D721Med (cell line): ENCODE measurements at places on chromosomes 5 and 9.
A peak's percentile ranks its signal among the peaks of the same experiment; 100 is the strongest.

GRCh38 chr5:143442385-143442784 lies 38.9 kb upstream of the NR3C1 start:
- DNase-seq, result no peak

GRCh38 chr5:131751506-131751905 lies 45.3 kb downstream of the FNIP1 start:
- no peak for DNase-seq

- DNase-seq, result no peak
Measured at GRCh38 chr9:71734950-71735349, 33.4 kb downstream of the CEMIP2 start.

GRCh38 chr5:101678481-101679193 lies 617.4 kb downstream of the SLCO4C1 start:
- DNase-seq, result no peak

DNA sequence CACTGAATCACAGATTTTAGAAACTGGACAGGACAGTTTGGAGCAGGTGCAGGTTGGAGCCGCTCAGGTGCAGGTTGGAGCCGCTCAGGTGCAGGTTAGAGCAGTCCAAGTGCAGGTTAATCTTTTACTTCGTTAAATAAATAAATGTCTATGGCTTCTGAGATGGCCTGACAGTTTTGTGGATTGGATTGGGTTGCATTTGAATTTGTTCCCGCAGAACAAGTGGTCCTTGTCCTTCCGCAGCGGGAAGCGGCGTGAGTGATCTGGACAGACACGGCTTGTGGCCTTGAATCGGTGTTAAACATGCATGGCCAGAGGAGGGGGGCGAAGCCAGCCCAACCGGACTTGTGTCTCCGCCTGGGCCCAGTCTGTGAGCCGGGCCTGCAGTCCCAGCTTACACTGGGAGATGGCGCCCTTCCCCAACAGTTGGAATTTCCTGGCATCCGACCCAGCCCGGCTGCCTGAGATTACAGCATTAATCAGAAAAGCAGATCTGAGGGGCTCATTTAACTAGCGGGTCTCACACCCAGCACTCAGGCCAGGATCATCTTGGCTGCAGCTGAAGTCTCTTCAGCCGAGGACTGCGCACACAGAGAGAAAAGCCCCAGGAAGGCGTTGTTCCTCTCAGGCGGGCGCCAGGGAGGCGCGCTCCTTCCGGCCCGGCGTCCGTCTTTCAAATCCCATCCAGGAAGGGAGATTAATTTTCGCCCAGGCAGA lies 1.5 kb upstream of the OLFM1 start:
- peak; percentile 71 for DNase-seq

DNA sequence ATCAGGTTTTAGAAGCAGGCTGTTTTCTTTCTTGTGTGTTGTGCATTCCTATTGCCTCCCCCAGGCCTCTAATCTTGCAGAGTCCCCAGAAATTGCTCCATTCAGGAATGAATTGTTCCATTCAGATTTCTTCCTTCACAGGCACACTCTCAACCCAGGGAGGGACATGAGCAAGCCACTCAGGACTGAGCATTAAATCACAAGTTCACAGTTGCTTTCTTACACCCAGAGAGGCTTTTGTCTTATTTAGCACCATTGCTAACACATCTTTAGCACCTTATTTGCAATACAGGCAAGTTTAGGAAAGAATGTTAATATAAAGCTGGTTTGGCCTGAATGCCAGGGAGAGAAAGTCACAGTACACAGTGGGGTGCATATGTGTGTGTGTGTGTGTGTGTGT lies 221.4 kb downstream of the RAB3C start:
- DNase-seq, result no peak

DNA sequence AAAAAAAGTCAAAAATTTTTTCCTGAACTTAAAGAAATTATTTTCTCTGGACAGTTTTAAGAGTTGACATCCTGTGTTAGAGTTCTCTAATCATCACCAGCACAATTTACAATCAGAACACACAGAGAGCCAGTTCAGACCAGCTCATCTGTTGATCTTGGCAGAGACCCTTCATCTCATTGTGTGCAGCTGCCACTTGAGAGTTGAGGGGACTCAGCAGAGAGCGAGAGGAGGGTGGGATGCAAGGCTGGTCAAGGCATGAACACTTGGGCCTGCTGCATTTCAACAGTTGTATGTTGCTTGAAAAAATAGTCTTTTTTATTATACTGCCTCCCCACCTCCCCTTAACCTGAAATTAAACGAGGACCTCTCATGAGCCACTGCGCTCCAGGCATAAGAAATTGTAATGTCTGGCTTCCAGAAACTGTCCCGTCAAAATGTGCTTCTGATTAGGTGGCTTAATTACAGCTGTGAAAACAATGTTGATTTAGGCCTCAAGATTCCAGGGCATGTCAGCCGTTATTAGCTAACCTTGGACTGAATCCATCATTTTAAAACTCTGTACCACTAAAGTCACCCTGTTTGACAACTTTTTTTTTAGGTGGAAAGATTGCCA lies 383.6 kb downstream of the CCDC171 start:
- no peak for DNase-seq

DNA sequence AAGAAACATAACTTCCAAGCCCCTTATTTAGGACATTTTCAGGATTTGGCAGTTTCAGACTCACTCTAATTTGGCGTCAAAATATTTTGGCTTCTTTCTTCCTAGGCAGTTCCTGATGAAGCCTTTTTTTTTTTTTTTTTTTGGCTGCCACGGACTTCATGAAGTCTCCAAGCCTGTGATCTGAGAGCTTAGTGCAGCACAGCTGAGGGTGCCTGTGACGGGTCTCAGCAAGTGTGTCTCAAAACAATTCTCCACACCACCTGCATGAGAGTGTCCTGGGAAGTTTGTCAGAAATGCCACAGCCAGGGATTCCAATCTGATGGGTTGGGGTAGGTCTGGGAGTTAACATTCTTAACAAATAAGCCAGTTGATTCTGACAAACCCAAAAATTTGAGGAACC lies 6.0 kb upstream of the ESM1 start:
- DNase-seq, result no peak

DNA sequence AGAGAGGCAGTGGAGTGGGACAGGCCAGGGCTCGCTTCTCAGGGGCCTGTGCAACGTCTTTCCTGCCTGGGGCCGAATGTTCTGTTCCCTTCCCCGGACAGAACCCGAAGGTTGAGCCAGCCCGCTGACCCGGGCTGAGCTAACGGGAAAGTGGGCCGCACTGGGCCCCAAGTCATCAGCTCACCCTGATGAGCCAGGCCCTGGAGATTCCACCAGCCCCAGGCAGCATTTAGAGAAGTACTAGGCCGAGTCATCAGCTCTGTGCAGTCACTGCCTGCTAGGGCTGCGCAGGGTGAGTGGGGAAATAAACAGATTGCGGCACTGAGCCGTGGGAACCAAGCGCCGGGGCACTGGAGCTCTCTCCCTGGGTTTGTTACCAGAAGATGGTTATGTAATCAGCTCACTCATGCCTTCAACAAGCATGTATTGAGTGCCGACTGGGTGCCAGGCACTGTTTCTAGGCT lies 29.1 kb upstream of the DUSP1 start:
- no peak for DNase-seq

- no peak for DNase-seq
Measured at GRCh38 chr5:102789469-102789868, 34.4 kb downstream of the PAM start.

DNA sequence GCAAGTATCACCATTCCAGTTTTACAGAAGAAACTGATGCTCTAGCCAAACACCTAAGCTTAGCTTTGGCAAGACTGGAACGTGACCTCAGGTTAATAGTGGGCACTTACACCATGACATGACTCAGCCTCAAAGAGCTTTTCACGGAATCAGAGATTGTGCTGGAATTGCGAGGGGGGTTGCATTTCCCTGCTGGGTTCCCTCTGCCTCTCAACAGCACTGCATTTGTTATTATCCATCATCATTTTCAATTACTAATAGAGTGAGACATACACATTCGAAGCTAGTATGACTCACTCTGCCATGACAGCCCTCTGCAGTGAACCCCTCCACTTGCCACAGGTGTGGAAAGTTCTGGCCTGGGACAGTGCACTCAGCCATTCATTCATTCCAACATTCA lies 8.0 kb downstream of the SPOCK1 start:
- DNase-seq, result no peak

GRCh38 chr5:140627972-140628371 lies 5.0 kb downstream of the CD14 start:
- no peak for DNase-seq

DNA sequence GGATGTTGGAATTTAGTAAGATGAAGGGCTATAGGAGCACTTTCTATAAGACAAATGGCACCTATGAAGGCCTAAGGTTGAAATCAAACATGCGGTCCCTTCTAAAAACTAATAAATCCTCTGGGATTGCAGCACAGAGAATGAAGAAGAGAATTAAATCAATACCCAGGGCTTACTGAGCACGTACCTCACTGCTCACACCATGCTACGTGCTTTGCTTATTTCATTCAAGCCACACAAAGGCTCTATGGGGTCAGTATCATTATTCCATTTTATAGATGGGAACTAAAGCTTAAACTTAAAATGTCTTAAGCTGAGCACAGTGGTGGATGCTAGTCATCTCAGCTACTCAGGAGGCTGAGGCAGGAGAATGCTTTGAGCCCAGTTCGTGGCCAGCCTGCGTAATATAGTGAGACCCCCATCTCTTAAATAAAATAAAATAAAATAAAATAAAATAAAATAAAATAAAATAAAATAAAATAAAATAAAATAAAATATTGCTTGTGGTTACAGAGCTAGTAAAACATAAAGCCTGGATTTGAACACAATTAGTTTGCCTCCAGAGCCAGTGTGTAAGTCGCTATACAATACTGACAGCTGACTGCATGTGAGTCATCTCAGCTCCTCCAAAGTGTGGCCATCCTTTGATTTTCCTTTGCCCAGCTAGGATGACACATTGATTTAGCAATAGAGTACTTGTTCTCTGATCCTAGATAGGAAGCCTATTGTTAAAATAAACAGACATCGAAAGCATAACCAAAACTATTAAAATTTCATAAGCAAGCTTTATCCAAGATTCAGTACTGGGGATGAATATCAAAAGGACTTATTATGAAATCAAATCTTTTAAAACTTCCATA lies 20.9 kb upstream of the DPYSL3 start:
- no peak for DNase-seq

DNA sequence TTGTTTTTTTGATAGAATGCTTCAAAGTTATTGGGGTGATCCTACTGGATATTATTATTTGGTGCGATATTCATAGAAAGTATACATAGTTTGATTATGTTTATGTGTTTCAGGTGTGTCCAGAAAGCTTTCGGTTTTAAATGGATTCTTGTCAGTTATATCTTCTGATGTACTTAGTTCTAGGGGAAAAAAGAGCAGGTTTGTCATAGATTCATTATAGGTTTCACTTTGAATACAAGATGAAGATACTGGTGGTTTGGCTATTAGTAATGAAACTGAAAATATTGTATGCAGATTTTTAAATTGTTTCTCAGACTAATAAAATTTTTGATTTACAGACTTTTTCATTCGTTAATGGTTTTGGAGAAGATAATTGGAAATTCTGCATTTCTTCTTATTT lies 98.9 kb downstream of the MAN2A1 start:
- DNase-seq, result no peak

GRCh38 chr5:72541501-72542225 lies 34.5 kb upstream of the ZNF366 start:
- no peak for DNase-seq

- DNase-seq, result no peak
Measured at GRCh38 chr9:130977811-130978221, 31.2 kb upstream of the LAMC3 start.

DNA sequence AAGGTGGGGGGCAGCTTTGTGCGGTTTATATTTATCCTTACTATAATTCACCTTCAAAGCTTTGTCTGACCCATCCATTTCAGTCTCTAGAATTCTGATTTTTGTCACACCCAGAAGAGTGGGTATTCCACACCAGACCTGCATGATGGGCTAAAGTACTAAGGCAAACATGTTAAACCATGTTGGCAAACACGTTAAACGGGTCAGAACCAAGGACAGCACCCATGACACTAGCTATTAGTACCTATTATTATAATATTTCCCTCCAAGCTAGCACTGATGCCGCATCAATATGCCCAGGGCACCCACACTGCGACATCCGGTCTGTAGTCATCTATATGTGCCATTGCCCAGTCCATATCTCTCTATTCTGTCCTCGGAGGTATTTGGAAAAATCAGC lies 104.7 kb downstream of the FBXW11 start:
- no peak for DNase-seq

DNA sequence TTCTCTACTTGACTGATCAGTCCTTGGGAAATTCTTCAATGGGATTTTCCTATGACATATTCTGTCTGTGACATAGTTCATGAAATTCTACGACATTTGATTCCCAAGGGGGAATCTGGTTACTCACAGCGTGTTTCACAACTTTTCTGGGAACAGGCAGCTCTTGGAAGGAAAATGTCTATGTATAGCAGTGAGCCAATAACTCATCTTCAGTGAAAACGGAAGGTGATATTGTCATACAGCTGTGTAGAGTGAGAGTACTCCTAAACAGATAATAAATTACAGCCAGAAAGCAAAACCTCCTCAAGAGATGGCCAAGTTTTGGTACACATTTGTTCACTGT lies 91.4 kb downstream of the C9orf152 start:
- no peak for DNase-seq

GRCh38 chr5:18216016-18216415 lies 581.8 kb downstream of the TAF11L14 start:
- DNase-seq, result no peak

- no peak for DNase-seq
Measured at GRCh38 chr5:1929108-1929991, 46.6 kb upstream of the IRX4 start.

DNA sequence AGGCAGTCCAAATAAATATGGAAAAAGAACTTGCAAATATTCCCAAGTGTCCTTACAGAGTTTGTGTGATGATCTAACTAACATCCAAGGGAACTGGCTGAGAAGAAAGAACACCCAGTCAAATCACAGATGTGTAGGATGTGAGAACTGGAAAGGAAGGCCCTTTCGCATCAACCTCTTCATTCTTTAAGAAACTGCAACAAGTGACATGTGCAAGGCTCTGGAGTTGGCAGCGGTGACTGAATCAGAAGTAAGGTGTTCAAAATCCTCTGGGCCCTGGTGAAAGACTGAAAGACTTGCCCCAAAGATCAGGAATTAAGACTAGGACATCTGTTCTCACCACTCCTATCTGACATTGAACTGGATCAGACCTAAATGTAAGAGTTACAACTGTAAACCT lies 88.7 kb downstream of the RAPGEF1 start:
- no peak for DNase-seq

- DNase-seq, result no peak
Measured at GRCh38 chr9:2473681-2474080, 147.9 kb upstream of the VLDLR start.
